A549 treated with CORT108297 at 1 μM for 4 hours (cell line): ENCODE measurements at places on chromosomes 12 and 14. TPM values are rescaled to one million over a fixed set of nuclear protein-coding genes. Genes with fewer than 3 reads are reported as not detected.

BDKRB1 gene
- total RNA-seq: 0.81 to 1.1 TPM (median 0.86 TPM) in 5 replicates

SLC24A4 gene
- total RNA-seq: 0.11 to 0.33 TPM (median 0.15 TPM) in 5 replicates

ATP5F1B gene
- 807 to 915 TPM (median 885 TPM) in 5 replicates for total RNA-seq

TMEM119 gene
- 0.02 to 0.09 TPM (median 0.07 TPM) in 5 replicates for total RNA-seq

ABCC9 gene
- 0.01 to 0.02 TPM in 2 of 5 replicates, not detected in the others for total RNA-seq

HSPB8 gene
- 12.1 to 20.8 TPM (median 15.1 TPM) in 5 replicates for total RNA-seq

SMIM41 gene
- total RNA-seq: not detected in 5 replicates

PPP1R3E gene
- total RNA-seq: 2.9 to 4.8 TPM (median 4.0 TPM) in 5 replicates

GALNT9 gene
- 4.4 to 8.4 TPM (median 7.5 TPM) in 5 replicates for total RNA-seq

PGF gene
- 2.5 to 4.2 TPM (median 3.8 TPM) in 5 replicates for total RNA-seq

NTS gene
- 57.2 to 88.6 TPM (median 80.6 TPM) in 5 replicates for total RNA-seq

DNAH10 gene
- total RNA-seq: 0.14 to 0.26 TPM (median 0.17 TPM) in 5 replicates

TMPRSS12 gene
- not detected in 5 replicates for total RNA-seq

C1R gene
- 24.9 to 42.1 TPM (median 27.9 TPM) in 5 replicates for total RNA-seq

TAS2R14 gene
- 0.30 to 0.96 TPM (median 0.58 TPM) in 5 replicates for total RNA-seq

CCDC177 gene
- 0.02 to 0.03 TPM in 2 of 5 replicates, not detected in the others for total RNA-seq

TMEM179 gene
- 0.21 to 0.32 TPM (median 0.28 TPM) in 5 replicates for total RNA-seq

IL26 gene
- total RNA-seq: not detected in 5 replicates

GLIPR1L1 gene
- not detected in 5 replicates for total RNA-seq

DPPA3 gene
- not detected in 5 replicates for total RNA-seq

SERPINA9 gene
- total RNA-seq: 0.08 TPM in 1 of 5 replicates, not detected in the others

BTBD6 gene
- 30.3 to 44.9 TPM (median 41.8 TPM) in 5 replicates for total RNA-seq

TBC1D30 gene
- total RNA-seq: 1.5 to 1.7 TPM (median 1.7 TPM) in 5 replicates

HNF1A gene
- 4.2 to 6.5 TPM (median 5.9 TPM) in 5 replicates for total RNA-seq

MFAP5 gene
- 0.09 to 0.25 TPM (median 0.14 TPM) in 3 of 5 replicates, not detected in the others for total RNA-seq

SMCO3 gene
- 0.04 TPM in 1 of 5 replicates, not detected in the others for total RNA-seq

MIPOL1 gene
- total RNA-seq: 2.6 to 3.6 TPM (median 3.0 TPM) in 5 replicates

ABCD2 gene
- not detected in 5 replicates for total RNA-seq

RD3L gene
- total RNA-seq: not detected in 5 replicates

ANKS1B gene
- 0.20 to 0.63 TPM (median 0.48 TPM) in 5 replicates for total RNA-seq

ALDH1L2 gene
- 2.3 to 3.6 TPM (median 3.2 TPM) in 5 replicates for total RNA-seq

PHLDA1 gene
- total RNA-seq: 32.8 to 54.8 TPM (median 48.0 TPM) in 5 replicates

TPH2 gene
- total RNA-seq: 0.03 to 0.07 TPM in 2 of 5 replicates, not detected in the others

LTBP2 gene
- 9.9 to 14.2 TPM (median 11.0 TPM) in 5 replicates for total RNA-seq

CELA1 gene
- not detected in 5 replicates for total RNA-seq

ITGB7 gene
- total RNA-seq: 0.13 to 0.59 TPM (median 0.33 TPM) in 5 replicates

TGM1 gene
- 0.65 to 1.3 TPM (median 1.1 TPM) in 5 replicates for total RNA-seq

KCNA5 gene
- not detected in 5 replicates for total RNA-seq

LIN7A gene
- 0.25 to 0.51 TPM (median 0.33 TPM) in 5 replicates for total RNA-seq

NRXN3 gene
- 0.75 to 1.2 TPM (median 1.0 TPM) in 5 replicates for total RNA-seq

SLC10A1 gene
- not detected in 5 replicates for total RNA-seq

INSM2 gene
- total RNA-seq: 0.02 to 0.08 TPM (median 0.07 TPM) in 3 of 5 replicates, not detected in the others

ACSS3 gene
- total RNA-seq: 0.05 to 0.15 TPM (median 0.06 TPM) in 3 of 5 replicates, not detected in the others

WNT1 gene
- total RNA-seq: 0.17 TPM in 1 of 5 replicates, not detected in the others

PYGL gene
- total RNA-seq: 105 to 143 TPM (median 133 TPM) in 5 replicates

LAG3 gene
- 0.65 to 2.0 TPM (median 1.3 TPM) in 5 replicates for total RNA-seq

KRT73 gene
- total RNA-seq: not detected in 5 replicates

VCPKMT gene
- total RNA-seq: 8.4 to 9.8 TPM (median 9.2 TPM) in 5 replicates

LRTM2 gene
- total RNA-seq: 0.07 to 0.10 TPM in 2 of 5 replicates, not detected in the others
